A549 treated with CORT108297 at 1 μM for 4 hours (cell line): ENCODE measurements at places on chromosomes 3 and 15. TPM values are rescaled to one million over a fixed set of nuclear protein-coding genes. Genes with fewer than 3 reads are reported as not detected.

ASB14 gene
- total RNA-seq, result not detected in 5 replicates

ADGRG7 gene
- total RNA-seq, result not detected in 5 replicates

GOLGA8R gene
- total RNA-seq, result 0.12 to 0.35 TPM (median 0.26 TPM) in 5 replicates

CYP11A1 gene
- not detected in 5 replicates for total RNA-seq

CTXN2 gene
- total RNA-seq, result 0.02 to 0.05 TPM (median 0.03 TPM) in 4 of 5 replicates, not detected in the other

SV2B gene
- 0.02 to 0.05 TPM (median 0.03 TPM) in 5 replicates for total RNA-seq

HESX1 gene
- total RNA-seq, result 0.12 to 0.43 TPM (median 0.24 TPM) in 4 of 5 replicates, not detected in the other

SNX1 gene
- total RNA-seq, result 70.3 to 82.8 TPM (median 80.8 TPM) in 5 replicates

EPHA6 gene
- total RNA-seq, result 0.06 to 0.10 TPM (median 0.08 TPM) in 3 of 5 replicates, not detected in the others

CCR8 gene
- total RNA-seq, result not detected in 5 replicates

GHRL gene
- total RNA-seq, result 0.14 TPM in 1 of 5 replicates, not detected in the others

GYG1 gene
- 33.4 to 41.1 TPM (median 34.9 TPM) in 5 replicates for total RNA-seq

CTDSPL gene
- total RNA-seq, result 8.9 to 13.4 TPM (median 11.4 TPM) in 5 replicates

CLRN1 gene
- total RNA-seq, result not detected in 5 replicates

HIGD2B gene
- not detected in 5 replicates for total RNA-seq

GOLGA6A gene
- total RNA-seq, result 0.05 to 0.10 TPM (median 0.06 TPM) in 4 of 5 replicates, not detected in the other

KLHL40 gene
- not detected in 5 replicates for total RNA-seq

C3orf22 gene
- total RNA-seq, result not detected in 5 replicates
